Naive thymus-derived CD8-positive, alpha-beta T cell (primary cell): ENCODE measurements at places on chromosomes 5 and 9. TPM values are rescaled to one million over a fixed set of nuclear protein-coding genes. Genes with fewer than 3 reads are reported as not detected.

- H3K4me1 ChIP-seq: no peaks in the 10 kb centered on the region
- H3K36me3 ChIP-seq: no peaks in the 10 kb centered on the region
- H3K27ac ChIP-seq: no peak overlapping the region
- H3K27me3 ChIP-seq: peaks cover 12% of the 10 kb centered on the region
- no peak for DNase-seq
Measured at GRCh38 chr9:73037613-73038012, 84.8 kb upstream of the ALDH1A1 start.

- DNase-seq: no peak
- no peaks in the 10 kb centered on the region for H3K4me1 ChIP-seq
- H3K36me3 ChIP-seq: no peaks in the 10 kb centered on the region
- H3K27me3 ChIP-seq: no peaks in the 10 kb centered on the region
Measured at GRCh38 chr9:134814598-134815215, 65.9 kb upstream of the FCN2 start.

GRCh38 chr5:177439518-177440053 lies 7.0 kb upstream of the PRR7 start:
- H3K27me3 ChIP-seq: no peaks in the 10 kb centered on the region
- H3K4me3 ChIP-seq: peak overlapping the region; percentile 19
- H3K27ac ChIP-seq: peak overlapping the region; percentile 85
- H3K36me3 ChIP-seq: peaks cover 16% of the 10 kb centered on the region

The PTPRD gene
- not detected for total RNA-seq

The GABRA6 gene
- total RNA-seq: not detected

The RNF180 gene
- not detected for total RNA-seq

The PAEP gene
- not detected for total RNA-seq
